ENCODE measurements at places on chromosomes 6 and 20. TPM values are rescaled to one million over a fixed set of nuclear protein-coding genes. Genes with fewer than 3 reads are reported as not detected.
A peak's percentile ranks its signal among the peaks of the same experiment; 100 is the strongest.

PSORS1C2 gene
- total RNA-seq, result not detected

KIAA0408 gene
- total RNA-seq, result 0.96 TPM

DNA sequence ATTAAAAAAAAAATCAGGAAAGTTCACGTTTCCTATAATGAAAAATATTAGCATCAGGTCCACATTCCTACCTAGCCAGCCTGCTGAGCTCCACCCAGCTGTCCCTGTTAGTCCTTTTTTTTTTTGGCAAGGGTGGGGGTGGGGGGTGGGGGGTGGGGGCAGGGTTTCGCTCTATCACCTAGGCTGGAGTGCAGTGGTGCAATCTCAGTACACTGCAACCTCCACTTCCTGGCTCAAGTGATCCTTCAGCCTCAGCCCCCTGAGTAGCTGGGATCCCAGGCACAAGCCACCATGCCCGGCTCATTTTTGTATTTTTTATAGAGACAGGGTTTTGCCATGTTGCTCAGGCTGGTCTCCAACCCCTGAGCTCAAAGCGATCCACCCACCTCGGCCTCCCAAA, 7.5 kb upstream of the SLC2A10 start:
- no peak overlapping the region for H3K4me3 ChIP-seq
- no peak for DNase-seq
- H3K27me3 ChIP-seq, result peaks cover 7% of the 10 kb centered on the region
- no peak overlapping the region for H3K27ac ChIP-seq
- H3K4me1 ChIP-seq, result peaks cover 13% of the 10 kb centered on the region

DNA sequence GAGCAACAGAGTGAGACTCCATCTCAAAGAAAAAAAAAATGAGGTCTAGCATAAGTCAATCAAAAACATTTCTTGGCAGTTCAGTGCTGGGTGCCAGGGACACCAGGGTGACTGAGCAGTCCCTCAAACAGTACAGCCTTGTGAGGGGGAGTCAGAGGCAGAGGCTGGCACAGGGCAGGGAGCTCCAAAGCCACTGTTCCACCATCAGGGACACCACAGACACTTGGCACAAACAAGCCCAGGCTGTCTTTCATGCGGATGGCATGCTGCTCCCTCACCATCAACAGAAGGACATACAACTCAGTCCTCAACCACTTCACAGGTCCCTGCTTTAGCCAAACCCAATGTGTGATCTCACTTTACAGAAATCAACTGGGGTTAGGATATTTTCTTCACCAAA, 36.0 kb upstream of the GRM4 start:
- DNase-seq, result no peak
- H3K36me3 ChIP-seq, result peaks cover 6% of the 10 kb centered on the region
- H3K4me1 ChIP-seq, result peaks cover 7% of the 10 kb centered on the region
- H3K27ac ChIP-seq, result no peak overlapping the region

OR2J3 gene
- total RNA-seq, result not detected

DNA sequence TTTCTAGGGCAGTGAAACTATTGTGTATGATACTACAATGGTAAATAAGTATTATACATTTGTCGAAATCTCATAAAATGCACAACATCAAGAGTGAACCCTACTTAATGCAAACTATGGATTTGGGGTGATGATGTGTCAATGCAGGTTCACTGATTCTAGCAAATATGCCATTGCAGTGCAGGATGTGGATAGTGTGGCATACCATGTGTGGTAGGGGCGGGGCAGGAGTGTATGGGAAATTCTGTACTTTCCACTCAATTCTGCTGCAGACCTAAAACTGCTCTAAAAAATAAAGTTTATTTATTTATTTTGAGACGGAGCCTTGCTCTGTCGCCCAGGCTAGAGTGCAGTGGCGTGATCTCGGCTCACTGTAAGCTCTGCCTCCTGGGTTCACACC, 44.3 kb downstream of the ABHD12 start:
- H3K36me3 ChIP-seq, result peaks cover 6% of the 10 kb centered on the region
- H3K27me3 ChIP-seq, result no peaks in the 10 kb centered on the region
- DNase-seq, result no peak
- H3K4me3 ChIP-seq, result no peak overlapping the region

GRCh38 chr6:14699803-14700601, 545.9 kb upstream of the JARID2 start:
- H3K27me3 ChIP-seq, result no peaks in the 10 kb centered on the region
- no peak overlapping the region for H3K4me3 ChIP-seq
- peaks cover 4% of the 10 kb centered on the region for H3K4me1 ChIP-seq
- H3K36me3 ChIP-seq, result no peaks in the 10 kb centered on the region
- no peak for DNase-seq

WFDC11 gene
- not detected for total RNA-seq

GRCh38 chr20:24769878-24770627, 179.0 kb upstream of the CST7 start:
- peaks cover 44% of the 10 kb centered on the region for H3K4me1 ChIP-seq
- no peak for DNase-seq
- no peak overlapping the region for H3K4me3 ChIP-seq
- H3K27ac ChIP-seq, result no peak overlapping the region
- H3K27me3 ChIP-seq, result peaks cover 23% of the 10 kb centered on the region

- no peaks in the 10 kb centered on the region for H3K4me1 ChIP-seq
- no peak overlapping the region for H3K4me3 ChIP-seq
- no peak for DNase-seq
- H3K27me3 ChIP-seq, result peaks cover 40% of the 10 kb centered on the region
- H3K36me3 ChIP-seq, result no peaks in the 10 kb centered on the region
These were observed 32.9 kb upstream of the TCF21 start for GRCh38 chr6:133855991-133856370.

DNA sequence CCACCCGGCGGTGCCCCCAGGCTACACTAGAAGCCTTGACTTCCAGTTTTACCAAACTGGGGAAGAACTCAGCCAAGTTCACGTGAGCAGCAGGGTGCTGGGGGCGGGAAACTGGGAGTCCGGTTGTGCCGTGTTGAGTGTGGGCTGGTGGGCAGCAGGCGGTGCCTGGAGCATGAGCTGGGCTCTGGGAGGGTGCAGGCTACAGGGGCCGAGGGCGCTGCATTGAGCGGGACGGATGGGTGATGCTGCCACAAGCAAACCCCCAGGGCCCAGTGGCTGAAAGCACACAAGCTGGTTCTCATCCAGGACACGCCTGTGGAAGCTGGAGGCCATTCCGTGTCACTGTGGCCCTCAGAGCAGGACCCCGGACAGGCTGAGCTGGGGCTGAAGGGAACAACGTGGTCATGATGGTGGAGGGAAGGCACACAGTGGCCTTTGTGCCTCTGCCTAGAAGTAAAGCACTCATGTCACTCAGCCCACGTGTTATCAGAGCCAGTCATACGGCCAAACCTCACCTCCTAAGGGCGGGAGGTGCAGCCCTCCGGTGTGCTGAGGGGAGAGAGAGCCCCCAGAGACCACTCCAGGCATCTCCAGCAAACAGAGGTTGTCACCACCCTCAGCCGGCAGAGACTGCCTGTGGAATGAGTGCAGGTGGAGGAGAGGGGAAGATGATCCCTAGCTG, 29.5 kb downstream of the RBM38 start:
- peaks cover 39% of the 10 kb centered on the region for H3K27me3 ChIP-seq
- no peak for DNase-seq
- H3K4me1 ChIP-seq, result no peaks in the 10 kb centered on the region
- H3K27ac ChIP-seq, result no peak overlapping the region
- H3K36me3 ChIP-seq, result no peaks in the 10 kb centered on the region

DNA sequence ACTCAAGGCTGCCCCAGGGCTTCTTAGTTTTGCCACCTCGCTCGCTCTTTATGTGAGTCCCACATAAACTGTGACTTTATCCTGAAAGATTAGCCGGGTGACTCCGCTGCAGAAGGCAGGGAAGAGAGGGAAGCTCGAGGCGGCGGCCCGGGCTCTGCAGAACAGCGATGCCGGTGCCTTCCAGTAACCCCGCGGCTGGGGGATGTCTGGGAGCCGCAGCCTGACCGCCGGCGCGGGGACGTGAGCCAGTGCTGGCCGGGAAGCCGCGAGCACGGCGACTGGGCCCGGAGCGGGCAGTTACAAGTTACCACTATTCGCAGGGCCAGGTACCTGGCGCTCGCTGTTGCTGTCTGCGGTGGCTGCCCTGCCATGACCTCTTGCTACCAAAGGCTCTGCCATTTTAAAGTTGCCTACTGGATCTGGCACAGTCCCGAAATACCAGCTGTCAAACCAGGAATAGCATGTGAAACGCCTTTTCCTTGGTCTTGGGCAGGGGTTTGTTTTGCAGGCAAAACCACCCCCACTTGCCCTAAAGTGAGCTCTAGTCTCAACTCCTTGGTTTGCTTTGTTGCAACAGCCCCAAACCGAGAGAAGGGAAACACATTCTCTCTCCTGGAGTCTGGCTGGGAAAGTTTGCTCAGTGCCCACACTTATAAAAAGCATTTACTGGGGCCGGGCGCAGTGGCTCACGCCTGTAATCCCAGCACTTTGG, 124.0 kb upstream of the SLC2A12 start:
- DNase-seq, result no peak
- H3K4me3 ChIP-seq, result peak overlapping the region; percentile 98
- peaks cover 33% of the 10 kb centered on the region for H3K36me3 ChIP-seq
- peak overlapping the region; percentile 98 for H3K27ac ChIP-seq
- H3K4me1 ChIP-seq, result peaks cover 59% of the 10 kb centered on the region

- H3K4me1 ChIP-seq, result no peaks in the 10 kb centered on the region
- H3K4me3 ChIP-seq, result no peak overlapping the region
- peaks cover 12% of the 10 kb centered on the region for H3K36me3 ChIP-seq
- H3K27me3 ChIP-seq, result peaks cover 15% of the 10 kb centered on the region
These were observed 22.3 kb downstream of the LAMA5 start for GRCh38 chr20:62344782-62345181.

OPRM1 gene
- not detected for total RNA-seq

- peaks cover 38% of the 10 kb centered on the region for H3K36me3 ChIP-seq
- peaks cover 2% of the 10 kb centered on the region for H3K27me3 ChIP-seq
- no peak overlapping the region for H3K4me3 ChIP-seq
- H3K27ac ChIP-seq, result no peak overlapping the region
- H3K4me1 ChIP-seq, result peaks cover 22% of the 10 kb centered on the region
These were observed 745.1 kb upstream of the MARCKS start for GRCh38 chr6:113112086-113112485.

MYCT1 gene
- total RNA-seq, result 1.7 TPM

DNA sequence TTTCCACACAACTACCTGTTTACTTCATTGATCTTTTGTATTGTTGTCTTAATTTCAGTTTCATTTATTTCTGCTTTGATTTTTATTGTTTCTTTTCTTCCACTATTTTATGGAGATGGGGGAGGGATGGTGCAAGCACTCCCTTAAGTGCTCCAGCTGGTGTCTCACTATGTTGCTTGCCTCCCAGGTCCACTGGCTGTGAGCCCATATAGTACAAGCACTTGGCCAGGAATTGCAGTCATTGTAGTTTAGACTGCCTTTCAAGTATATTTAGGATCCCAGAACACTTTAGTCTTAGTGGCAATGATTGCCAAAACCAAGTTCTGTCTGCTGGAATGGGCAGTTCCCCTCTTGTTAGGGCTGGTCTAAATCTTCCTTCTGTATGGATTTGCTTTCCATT, 34.9 kb upstream of the MAN1A1 start:
- DNase-seq, result no peak
- H3K27me3 ChIP-seq, result no peaks in the 10 kb centered on the region
- H3K4me3 ChIP-seq, result no peak overlapping the region
- H3K4me1 ChIP-seq, result no peaks in the 10 kb centered on the region
- H3K27ac ChIP-seq, result no peak overlapping the region
- H3K36me3 ChIP-seq, result no peaks in the 10 kb centered on the region

ERVFRD-1 gene
- total RNA-seq, result not detected

GNRH2 gene
- not detected for total RNA-seq

- no peaks in the 10 kb centered on the region for H3K36me3 ChIP-seq
- H3K27ac ChIP-seq, result peak overlapping the region; percentile 81
- DNase-seq, result peak; percentile 56
- H3K27me3 ChIP-seq, result no peaks in the 10 kb centered on the region
- peaks cover 90% of the 10 kb centered on the region for H3K4me1 ChIP-seq
These were observed 28.6 kb downstream of the FOXO3 start for GRCh38 chr6:108589244-108589791.

ANKRD66 gene
- total RNA-seq, result not detected

GRCh38 chr6:4906293-4907276, 97.3 kb downstream of the RPP40 start:
- peaks cover 36% of the 10 kb centered on the region for H3K36me3 ChIP-seq
- peaks cover 36% of the 10 kb centered on the region for H3K4me1 ChIP-seq
- no peaks in the 10 kb centered on the region for H3K27me3 ChIP-seq

GMDS gene
- total RNA-seq, result 14.9 TPM

MOG gene
- not detected for total RNA-seq

GRCh38 chr6:131931063-131931750, 20.0 kb downstream of the CCN2 start:
- no peak overlapping the region for H3K4me3 ChIP-seq
- no peak for DNase-seq
- peaks cover 21% of the 10 kb centered on the region for H3K4me1 ChIP-seq
- no peak overlapping the region for H3K27ac ChIP-seq
- no peaks in the 10 kb centered on the region for H3K27me3 ChIP-seq

GRCh38 chr6:47934023-47934422, 152.2 kb downstream of the OPN5 start:
- H3K27ac ChIP-seq, result no peak overlapping the region
- H3K36me3 ChIP-seq, result no peaks in the 10 kb centered on the region
- no peak for DNase-seq
- no peaks in the 10 kb centered on the region for H3K4me1 ChIP-seq
- no peak overlapping the region for H3K4me3 ChIP-seq
- peaks cover 2% of the 10 kb centered on the region for H3K27me3 ChIP-seq

DNA sequence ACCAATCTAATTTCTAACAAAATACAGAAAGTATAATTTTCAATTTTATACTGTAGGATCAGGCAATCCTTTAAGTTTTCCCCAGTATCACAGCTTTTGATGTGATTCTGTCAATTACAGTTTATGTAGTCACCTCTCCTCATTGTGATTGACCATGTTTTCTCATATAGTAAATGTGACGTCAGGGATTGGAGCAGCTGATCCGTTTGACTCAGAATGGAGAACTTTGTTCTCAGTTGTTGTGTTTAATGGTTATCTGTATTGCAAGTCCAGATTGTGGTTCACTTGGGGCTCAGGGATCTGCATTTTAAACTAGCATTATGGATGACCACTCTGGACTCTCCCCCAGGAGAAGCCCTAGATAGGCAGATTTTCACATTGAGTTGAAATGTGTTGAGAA, 90.6 kb downstream of the DNAH8 start:
- no peak overlapping the region for H3K4me3 ChIP-seq
- H3K27me3 ChIP-seq, result peaks cover 6% of the 10 kb centered on the region
- no peaks in the 10 kb centered on the region for H3K36me3 ChIP-seq
- no peak for DNase-seq
- no peak overlapping the region for H3K27ac ChIP-seq

Data from HFFc6 (cell line).